ENCODE measurements at places on chromosomes 16 and 17.

DNA sequence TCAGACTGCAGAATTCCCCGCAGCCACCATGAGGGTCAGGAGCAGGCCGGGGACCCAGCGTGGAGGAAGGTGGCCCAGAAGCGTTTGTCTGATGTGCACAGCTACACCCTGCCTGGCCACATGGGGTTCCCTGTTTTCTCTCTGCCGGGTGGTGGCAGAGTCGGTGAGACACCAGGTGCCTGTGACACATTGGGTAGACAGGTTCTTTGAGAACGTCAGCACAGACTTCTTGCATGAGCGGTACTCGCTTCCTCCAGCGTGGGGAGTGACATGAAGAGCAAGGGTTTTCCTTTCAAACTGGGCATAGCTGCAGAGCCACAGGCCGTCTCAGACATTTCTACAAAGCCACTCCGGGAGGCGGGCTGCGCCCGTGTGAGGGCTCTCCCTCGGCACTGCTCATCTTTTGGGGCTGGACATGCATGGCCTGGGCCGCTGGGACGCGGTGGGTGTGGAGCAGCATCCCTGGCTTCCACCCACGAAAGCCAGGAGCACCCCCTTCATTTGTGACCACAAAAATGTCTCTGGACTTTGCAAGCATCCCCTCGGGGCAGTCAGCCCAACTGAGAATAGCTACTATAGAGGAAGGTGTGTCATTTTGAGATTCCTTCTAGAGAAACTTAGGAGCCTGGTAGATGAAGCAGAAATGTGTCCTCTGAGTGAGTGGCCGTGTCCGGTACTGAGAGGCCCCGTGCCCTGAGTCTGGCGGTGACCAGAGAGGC, 26.0 kb downstream of the NME3 start:
- DNase-seq: peak; percentile 84

DNA sequence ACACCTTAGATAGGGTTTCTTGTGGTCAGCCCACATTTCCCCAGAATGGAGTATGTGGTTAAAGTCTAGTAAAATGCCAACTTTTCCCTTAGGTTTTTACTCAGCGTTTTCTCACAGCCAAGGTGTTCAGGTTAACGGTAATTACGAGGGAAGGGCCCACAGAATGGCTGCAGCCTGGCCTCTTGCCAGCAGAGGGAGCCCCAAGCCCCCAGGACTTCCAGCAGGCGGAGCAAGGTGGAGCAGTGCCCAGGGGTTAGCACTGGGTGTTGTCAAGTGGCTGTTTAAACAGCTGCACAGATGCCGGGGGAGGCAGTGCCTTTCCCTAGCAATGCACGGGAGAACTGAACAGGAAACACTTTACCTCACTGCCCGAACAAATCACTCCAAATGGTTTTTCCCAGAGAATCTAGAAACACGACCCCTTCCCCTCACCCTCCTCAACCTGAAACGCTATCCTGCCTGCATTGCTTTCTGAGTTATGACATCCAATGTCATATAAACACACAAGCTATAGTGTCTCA, 6.6 kb downstream of the PHB1 start:
- peak; percentile 74 for DNase-seq

- DNase-seq: no peak
These were observed 30.5 kb downstream of the KIAA0753 start for GRCh38 chr17:6610011-6610410.

DNA sequence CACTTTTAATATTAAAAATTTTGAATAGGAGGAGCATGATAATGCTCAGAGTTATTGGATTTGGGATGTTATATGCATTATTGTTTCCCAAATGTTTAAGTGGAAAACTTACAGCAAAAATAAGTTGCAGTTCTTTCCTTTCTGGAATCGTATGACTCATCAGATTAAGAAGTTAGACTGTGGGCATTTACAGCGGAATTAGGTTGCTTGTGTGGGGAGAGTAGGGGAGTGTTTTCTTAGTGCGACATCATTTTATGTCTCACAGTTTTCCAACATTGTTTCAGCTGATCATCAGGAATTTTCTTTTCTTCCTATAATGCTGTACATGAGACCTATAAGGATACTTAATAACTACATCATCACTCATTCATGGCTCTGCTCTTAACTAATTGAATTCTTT, 1631.8 kb downstream of the CDH8 start:
- no peak for DNase-seq

DNA sequence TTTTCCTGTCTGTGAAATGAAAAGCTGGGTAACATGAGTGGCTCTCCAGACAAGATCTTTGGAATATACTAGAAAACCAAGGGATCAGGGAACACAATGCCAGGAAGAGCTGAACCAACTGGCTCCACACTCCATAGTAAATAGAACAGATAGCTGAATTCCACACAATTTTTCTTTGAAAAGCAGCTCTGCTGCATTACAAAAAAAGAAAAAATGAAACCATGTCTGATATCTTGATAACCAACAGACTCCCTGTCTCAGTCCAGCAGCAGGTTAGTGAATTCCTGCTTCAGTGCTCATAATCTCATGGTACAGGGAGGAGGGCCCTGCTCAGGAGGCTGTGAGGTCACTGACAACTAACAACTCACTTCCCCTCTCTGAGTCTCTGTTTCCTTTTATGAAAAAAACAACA, 97.1 kb downstream of the CDH11 start:
- peak; percentile 37 for DNase-seq

DNA sequence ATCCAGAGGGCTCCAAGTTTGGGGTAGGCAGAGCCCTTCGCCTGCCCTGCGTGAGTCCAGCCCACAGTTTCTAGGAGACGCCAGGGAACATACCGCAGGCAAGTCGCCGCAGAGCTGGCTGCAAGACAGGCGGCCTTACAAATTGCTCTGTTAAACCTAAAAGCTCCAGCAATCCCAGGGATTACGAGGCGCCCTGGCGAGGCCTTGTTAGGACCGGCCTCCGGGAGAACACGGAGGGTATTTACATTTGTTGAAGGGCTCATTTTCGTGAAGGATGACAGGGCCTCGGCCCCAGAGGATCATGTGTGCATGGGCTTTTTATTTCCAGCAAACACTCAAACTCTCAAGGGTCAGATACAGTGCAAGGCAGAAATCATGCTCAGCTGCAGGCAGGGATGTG, 77.6 kb upstream of the FOXF1 start:
- no peak for DNase-seq

- no peak for DNase-seq
These were observed 14.8 kb downstream of the CD7 start for GRCh38 chr17:82302568-82302963.

GRCh38 chr16:17380613-17381012, 90.1 kb downstream of the XYLT1 start:
- DNase-seq: no peak

DNA sequence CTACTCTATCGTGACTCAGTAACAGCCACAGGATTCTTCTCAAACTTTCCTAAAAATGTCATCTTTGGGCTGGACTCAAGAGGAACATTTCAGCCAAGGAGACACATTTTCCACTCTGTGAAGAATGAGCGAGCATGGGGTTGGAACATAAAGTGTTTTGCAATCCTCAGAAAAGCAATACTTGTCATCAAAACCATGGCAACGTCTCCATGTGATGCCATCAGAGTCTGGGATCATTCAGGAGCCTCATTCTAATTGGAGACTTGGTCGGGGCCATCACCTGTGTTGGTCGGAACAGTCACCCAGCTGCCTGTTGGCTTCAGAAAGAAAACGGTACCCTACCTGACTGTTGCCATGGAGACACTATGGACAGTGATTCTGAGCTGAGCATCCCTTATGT, 25.5 kb downstream of the MYOCD start:
- peak; percentile 40 for DNase-seq

GRCh38 chr16:28863929-28864793, 518 bp downstream of the SH2B1 start:
- peak; percentile 62 for DNase-seq
